ENCODE measurements at places on chromosomes 5 and 9.

- no peak for DNase-seq
These were observed 121.6 kb downstream of the OXCT1 start for GRCh38 chr5:41748631-41749030.

DNA sequence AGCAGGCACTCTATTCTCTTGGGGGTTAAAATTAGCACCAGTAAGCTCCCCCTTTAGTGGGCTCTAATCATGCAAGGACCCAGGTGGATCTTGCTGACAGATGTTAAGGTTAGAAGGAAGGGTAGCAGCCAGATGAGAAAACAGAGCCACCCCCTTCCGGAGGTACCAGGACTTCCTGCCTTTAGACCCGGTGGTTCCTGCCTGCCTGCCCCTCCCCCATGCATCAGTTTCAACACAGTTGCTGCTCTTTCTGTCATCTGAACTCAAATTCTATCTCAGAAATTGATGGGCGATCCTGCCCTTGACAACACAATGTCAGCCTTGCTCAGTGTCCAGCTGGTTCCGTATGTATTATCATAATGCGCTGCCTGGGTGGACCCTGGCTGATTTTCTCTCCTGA lies 287.3 kb downstream of the EBF1 start:
- DNase-seq: peak; percentile 4

GRCh38 chr5:43947935-43948334 lies 345.0 kb downstream of the NNT start:
- no peak for DNase-seq

DNA sequence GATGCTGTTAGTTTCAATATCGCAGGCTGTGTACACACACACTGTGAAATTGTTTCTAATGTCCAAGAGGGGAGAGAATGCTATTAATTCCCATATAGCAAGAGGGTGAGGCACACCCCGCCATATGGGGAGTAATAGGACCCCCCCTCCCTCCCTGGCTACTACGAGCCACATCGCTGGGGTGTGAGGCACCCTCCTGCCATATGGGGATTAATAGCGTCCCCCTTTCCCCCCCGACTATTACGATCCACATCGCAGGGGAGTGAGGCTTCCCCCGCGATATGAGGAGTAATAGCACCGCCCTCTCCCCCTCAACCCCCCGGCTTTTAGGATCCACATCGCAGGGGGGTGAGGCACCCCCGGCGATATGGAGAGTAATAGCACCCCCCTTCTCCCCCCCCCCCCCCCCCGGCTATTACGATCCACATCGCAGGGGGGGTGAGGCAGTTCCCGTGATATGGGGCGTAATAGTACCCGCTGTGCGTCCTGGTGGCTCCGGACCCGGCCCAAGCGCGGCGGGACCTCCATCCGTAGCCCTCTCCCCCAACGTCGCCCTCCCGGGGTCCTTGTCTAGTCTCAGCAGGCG lies 494 bp upstream of the STK32A start:
- DNase-seq: no peak

GRCh38 chr9:87137718-87138117 lies 190.4 kb upstream of the GAS1 start:
- DNase-seq: no peak

DNA sequence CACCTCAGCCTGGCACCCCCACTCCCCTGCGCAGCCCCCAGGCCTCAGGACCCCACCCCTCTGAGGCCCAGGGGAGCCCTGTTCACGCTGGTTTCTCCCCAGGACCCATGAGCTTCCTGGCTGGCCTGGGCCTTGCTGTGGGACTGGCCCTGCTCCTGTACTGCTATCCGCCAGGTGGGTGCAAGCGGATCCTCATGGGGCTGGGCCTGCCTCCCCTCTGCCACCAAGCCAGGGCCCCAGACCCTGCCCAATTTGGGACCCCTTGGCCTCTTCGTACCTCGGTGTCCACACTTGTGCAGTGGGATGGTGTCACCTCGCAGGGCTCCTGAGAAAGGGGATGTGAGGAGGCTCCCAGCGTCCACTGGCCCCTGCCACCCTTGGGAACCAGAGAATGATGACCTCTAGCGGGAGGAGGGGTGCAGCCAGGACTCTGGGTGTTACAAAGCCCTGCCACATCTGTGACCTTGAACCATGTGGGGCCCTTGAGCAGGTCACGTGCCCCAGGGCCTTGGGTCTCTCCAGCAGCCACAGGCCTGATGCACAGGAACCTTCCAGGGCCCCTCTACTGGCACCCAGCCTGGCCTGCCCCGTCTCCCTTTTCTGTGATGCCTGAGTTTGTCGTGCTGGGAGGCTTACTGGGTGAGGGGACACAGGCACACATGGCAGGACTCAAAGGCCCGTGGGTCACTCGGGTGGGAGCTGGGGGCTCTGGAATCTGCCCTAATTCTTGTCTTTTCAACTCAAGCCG lies 16.3 kb downstream of the CARD19 start:
- DNase-seq: no peak

GRCh38 chr5:52725065-52725746 lies 62.5 kb upstream of the ITGA1 start:
- DNase-seq: no peak

DNA sequence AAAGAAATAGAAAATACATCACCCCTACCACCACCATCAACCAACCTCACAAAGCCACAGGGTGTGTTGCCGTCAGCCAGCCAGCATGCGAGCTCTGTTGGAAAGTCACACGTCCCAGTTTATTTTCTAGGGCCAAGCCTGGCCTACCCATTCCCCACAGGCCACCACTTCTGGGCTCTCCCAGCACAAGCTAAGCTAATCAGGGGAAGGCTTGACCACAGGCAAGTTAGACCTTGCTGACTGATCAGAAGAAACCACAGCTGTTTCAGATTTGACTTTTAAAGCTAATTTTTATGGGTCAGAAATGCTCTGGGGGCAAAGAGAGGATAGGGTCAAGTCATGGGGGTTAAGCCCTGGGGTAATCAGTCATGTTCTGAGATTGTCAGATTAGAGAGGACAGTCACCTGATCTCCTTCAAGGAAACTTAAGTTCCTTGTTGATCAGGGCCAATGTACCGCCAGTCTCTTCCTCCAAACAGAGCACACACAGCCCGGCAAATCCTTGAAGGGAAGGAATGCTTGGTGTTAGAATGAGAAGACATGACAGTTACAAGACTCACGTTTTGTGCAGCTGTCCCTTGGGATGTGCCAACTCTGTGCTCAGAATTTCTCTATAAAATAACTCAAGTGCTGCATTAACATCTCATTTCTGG lies 7.6 kb downstream of the SHB start:
- no peak for DNase-seq

- no peak for DNase-seq
These were observed 1275.0 kb upstream of the CDH9 start for GRCh38 chr5:28313321-28313951.

DNA sequence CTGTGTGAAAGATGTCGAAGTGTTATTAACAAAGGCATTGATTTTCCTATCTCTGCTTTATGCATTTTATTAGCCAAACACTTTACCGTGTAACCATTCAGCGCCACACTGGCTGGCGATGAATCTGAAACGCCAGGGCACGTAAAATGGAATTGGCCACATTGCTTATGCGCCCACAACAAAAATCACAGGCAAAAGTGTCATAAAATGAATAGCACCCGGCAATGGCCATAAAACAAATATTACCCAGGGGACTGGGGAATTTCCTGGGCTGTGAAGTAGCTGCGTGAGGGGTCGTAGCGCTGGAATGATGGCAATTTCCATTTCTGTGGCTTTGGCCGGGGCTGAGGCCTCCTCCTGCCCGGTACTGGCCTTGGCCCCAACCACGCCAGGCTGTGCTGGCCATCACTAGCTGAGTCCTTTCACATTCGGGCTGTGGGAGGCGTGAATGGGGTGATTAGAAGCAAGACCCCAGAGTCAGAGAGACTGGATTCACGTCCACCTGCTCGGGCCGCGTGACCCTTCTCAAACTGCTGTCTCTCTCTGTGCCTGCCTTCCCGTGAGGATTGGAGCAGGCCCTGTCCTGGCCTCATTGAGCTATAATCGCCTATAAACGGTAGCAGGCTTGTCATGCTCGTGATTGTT lies 254.5 kb downstream of the PBX3 start:
- DNase-seq: no peak

GRCh38 chr5:163659568-163659902 lies 154.1 kb downstream of the MAT2B start:
- no peak for DNase-seq

DNA sequence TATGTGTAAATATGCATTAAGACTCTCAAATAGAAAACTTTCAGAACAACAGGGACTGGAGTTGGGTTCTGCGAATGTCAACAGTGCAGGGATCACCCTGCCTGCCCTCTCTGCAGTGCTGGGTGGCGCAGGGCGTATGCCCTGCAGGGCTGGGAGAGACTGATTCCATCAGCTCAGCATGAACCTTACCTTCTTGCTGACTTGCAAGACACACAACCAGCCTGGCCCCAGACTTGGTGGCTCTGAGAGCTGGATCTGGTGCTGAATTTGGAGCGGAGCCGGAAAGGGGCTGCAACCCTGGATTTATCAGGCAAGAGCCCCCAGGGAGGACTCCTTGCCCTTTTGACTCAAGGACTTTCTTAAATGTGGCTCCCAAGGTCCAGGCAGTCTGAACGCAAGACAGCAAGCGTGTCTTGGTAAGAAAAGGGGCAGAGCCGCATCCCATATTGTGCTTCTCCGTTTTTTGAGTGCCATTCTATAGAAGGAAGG lies 376.0 kb upstream of the IRX2 start:
- DNase-seq: no peak

DNA sequence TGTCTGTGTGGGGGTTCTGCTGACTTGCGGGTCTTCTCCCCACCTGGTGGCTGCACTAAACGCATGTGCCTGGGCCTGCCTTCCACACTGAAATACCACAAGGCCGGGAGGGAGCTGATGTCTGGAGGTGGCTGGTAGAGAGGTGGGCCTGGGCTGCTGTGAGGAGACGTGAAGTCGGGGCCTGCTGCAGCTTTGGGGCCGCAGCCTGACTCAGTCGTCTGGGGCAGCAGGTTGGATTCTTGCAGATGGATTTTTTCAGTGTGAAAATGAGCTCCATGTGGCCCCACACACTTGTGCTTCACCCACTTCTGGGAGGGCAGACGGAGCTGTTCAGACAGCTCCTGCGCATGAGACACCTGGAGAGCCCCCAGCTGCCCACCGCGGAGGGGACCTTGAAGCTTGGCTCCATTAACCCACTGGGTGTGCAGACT lies 29.3 kb downstream of the COL5A1 start:
- DNase-seq: no peak

- no peak for DNase-seq
These were observed 203.7 kb downstream of the GLIS3 start for GRCh38 chr9:4096121-4096520.

GRCh38 chr5:34957321-34957720 lies 28.0 kb downstream of the DNAJC21 start:
- no peak for DNase-seq

DNA sequence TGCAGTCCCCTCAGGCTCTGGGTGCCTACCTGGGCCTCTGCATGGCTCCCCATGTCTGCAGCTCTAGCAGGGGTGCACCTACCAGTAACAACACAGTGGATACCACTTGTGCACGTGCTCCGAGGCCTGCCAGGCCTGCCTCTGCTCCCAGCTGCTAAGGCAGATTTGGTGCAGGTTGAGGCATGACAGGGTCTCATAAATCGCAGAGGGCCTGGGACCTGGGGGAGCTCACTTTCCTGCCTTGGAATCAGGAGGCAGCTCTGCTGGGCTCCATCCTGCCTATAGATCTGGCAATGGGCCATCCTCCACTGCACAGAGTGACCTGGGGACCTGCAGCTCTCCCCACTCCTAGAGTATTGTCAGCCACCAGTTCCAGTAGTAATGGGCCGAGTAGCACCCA lies 121.9 kb upstream of the CXCL14 start:
- no peak for DNase-seq

DNA sequence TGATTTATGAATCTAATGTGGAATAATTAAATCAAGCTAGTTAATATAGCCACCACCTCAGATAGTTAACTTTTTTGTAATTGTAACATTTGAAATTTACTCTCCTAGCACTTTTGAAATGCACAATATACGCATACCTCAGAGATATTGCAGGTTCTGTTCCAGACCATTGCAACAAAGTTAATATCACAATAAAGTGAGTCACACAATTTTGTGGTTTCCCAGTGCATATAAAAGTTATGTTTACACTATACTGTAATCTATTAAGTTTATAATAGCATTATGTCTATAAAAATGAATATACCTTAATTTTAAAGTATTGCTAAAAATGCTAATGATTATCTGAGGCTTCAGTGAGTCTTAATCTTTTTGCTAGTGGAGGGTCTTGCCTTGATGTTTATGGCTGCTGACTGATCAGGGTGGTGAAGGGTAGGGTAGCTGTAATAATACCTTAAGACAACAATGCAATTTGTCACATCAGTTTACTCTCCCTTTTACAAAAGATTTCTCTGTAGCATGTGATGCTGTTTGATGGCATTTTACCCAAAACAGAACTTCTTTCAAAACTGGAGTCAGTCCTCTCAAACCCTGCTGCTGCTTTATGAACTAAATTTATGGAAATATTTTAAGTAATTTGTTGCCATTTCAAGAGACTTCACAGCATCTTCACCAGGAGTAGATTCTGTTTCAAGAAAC lies 235.1 kb upstream of the ADAMTSL1 start:
- DNase-seq: no peak

- no peak for DNase-seq
These were observed 97.4 kb upstream of the MAST4 start for GRCh38 chr5:66498791-66499207.

- DNase-seq: no peak
These were observed 101.3 kb downstream of the CAAP1 start for GRCh38 chr9:26791274-26791673.

DNA sequence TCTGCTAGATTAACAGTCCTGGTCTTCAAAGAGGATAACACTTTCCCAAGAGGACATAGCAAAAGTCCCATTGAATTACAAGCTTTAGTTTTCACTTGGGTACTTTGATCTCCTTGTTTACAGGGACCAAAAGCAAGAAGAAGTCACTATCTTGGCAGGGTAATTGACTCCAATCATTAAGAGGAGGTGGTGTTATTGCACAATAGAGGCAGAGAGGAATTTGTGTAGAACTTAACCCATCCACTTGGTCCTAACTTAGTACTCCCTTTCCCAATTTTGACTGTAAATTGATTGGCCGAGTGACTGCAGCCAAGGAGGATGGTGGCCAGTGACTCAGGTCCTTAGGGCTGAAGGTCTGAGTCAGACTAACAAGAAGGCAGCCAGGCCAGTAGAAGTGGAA lies 9.3 kb upstream of the TRPC7 start:
- no peak for DNase-seq

GRCh38 chr5:1881098-1881572 lies 1.6 kb downstream of the IRX4 start:
- no peak for DNase-seq

Measured in stimulated activated CD8-positive, alpha-beta memory T cell treated with anti-CD3 and anti-CD28 coated beads, Interleukin-12 subunit alpha, Interleukin-12 subunit beta, amount 100 ng/mL, for 4 hours (primary cell).